ENCODE measurements at places on chromosomes 11 and 22. TPM values are rescaled to one million over a fixed set of nuclear protein-coding genes. Genes with fewer than 3 reads are reported as not detected.

Gene PHETA2
- total RNA-seq = 23.9 TPM

Gene VEGFB
- 41.5 TPM for total RNA-seq

Gene WEE1
- total RNA-seq = 32.2 TPM

Gene SCGB1C1
- not detected for total RNA-seq

DNA sequence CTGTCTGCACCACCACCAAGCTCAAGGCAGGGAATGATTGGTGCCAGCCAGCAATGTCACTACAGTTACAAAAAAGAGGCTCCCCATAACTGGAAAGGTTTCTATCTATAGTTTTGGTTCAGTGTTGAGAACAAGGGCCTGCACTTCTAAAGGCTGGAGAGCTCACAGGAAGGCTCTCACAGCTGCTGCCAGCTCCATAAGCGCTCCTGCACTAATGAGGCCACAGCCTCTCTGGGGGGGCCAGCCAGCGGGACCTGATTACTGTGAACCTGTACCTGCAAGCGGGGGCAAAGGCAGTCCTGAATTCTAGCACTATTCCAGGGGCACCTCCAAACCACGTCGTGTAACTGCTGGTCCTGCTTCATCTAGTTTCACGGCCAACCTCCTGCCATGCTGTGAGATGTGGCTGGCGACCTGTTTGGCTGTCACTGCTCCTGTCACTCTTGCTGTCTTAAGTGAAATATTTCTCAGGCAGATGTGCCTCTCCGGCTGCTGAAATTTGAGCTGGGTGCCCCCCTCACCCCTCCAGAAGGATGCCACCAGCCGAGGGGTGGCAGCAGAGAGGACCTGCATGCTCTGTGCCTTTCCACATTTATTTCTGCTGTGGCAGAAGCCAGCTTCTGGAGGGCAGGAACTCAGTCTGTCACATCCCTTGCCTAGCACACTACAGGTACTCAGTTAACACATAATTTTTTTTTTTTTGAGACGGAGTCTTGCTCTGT, 53.3 kb upstream of the ARFGAP3 start:
- peak; percentile 52 for DNase-seq

DNA sequence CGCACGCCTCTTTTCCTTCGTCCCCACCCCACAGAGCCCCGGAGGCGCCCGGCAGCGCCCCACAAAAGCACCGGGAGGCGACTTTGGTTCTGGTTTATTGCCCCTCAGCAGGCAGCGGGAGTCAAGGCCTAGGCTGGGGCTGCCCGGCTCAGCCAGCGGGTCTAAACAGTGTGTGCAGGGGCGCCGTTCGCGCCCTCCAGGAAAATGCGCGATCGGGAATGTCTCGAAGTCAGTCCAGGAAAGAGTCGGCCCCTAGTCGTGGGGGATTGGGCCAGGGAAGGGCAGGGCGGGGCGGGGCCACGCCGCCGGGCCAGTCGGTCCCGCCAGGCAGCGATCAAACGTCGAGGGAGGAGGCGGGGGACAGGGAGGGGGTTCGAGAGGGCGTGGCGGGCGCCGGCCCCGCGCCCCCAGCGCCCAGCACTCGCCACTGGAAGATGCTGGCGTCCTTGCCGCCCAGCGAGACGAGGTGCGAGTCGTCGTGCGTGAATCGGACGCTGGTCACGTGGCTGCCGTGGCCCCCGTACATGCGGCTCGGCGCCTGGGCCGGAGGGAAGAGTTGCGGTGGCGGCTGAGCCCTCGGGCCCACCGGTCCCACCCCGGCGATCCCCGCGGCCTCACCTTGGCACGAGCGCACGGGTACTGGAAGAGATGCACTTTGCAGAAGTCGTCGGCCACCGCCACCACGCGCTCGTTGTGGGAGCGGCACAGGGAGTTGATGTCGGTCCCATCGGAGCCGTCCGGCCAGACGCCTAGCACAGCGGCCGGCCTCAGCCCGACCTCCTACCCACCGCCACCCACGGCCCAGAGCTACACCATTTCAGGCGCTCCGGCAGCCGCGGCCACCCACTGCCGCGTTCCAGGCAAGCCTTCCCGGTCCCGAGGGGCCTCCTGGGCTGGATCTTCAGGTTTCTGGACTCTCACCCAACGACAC, 741 bp upstream of the MTA2 start:
- DNase-seq = peak; percentile 96

- no peak for DNase-seq
These were observed 61.7 kb upstream of the FGF3 start for GRCh38 chr11:69880826-69881445.

DNA sequence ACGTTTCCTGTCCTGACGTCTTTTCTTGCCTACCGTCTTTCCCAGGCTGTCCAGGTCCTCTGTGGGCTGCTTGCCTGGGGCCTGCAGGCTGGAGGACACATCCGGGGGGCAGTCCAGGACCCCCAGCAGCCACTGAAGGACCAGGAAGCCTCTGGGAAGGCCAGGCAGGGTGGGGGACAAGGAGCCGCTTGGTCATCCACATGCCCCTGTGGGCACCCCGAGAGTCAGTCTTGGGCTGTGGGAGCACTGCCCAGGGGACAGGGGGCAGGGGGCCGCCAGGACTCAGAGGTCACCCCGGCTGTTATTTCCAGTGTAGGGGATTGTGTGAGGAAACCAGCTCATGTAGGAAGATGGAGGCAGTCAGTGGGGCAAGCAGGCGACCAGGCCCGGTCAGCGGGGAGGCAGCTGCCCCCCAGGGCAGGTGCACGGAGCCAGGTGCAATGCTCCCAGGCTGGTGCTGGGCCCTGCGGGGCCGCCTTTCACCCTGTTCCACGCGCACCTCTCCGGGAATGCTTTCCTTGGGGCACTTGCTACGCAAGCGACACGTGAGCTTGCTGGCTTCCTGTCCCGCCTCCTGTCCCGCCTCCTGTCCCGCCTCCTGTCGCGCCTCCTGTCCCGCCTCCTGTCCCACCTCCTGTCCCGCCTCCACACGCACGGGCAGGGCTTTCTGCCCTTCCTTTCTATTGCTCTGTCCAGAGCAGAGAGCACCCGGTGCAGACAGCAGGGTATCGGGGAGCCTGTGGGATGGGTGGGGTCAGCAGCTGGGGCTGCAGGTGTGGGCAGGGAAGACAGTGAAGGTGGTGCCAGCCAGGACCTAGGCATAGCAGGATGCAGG, 39.5 kb downstream of the MUC5B start:
- peak; percentile 99 for DNase-seq

GRCh38 chr22:44211946-44212930, 31.5 kb downstream of the PARVG start:
- DNase-seq = no peak

DNA sequence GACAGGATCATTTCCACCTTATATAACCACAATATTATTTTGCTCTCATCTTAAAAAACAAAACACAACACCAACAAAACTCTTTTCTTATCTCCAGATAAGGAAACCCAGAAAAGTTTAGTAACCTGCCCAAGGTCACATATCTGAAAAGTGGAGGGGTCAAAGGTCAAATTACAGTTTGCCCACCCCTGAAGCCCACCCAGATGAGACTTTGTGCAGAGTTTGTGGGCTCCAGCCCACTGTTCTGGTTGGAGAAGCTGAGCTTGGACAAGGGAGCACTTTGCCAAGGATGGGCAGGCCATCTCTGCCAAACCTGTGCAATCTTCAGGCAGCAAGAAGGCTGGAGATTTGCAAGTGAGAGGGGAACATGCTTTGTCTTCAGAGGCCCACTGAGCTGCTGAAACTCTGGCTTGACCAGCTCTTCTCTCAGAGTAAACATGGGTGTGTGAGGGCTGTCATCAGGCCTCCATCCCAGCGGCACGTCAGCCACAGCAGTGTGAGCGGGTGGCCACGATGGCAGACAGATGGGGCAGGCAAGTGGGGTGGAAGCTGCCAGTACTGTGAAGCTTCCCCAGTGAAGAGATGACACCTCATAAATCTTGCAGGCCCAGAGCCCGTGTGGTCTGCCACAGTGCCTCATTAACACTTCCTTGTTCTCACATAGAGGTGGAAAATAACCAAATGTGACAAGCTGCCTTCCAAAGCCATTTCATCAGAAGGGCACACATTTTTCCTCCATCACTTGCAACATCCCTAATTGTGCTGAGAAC, 111.8 kb downstream of the CCDC81 start:
- no peak for DNase-seq

Data from osteoblast (primary cell).